ENCODE measurements at places on chromosomes 1 and 21.
A peak's percentile ranks its signal among the peaks of the same experiment; 100 is the strongest.

DNA sequence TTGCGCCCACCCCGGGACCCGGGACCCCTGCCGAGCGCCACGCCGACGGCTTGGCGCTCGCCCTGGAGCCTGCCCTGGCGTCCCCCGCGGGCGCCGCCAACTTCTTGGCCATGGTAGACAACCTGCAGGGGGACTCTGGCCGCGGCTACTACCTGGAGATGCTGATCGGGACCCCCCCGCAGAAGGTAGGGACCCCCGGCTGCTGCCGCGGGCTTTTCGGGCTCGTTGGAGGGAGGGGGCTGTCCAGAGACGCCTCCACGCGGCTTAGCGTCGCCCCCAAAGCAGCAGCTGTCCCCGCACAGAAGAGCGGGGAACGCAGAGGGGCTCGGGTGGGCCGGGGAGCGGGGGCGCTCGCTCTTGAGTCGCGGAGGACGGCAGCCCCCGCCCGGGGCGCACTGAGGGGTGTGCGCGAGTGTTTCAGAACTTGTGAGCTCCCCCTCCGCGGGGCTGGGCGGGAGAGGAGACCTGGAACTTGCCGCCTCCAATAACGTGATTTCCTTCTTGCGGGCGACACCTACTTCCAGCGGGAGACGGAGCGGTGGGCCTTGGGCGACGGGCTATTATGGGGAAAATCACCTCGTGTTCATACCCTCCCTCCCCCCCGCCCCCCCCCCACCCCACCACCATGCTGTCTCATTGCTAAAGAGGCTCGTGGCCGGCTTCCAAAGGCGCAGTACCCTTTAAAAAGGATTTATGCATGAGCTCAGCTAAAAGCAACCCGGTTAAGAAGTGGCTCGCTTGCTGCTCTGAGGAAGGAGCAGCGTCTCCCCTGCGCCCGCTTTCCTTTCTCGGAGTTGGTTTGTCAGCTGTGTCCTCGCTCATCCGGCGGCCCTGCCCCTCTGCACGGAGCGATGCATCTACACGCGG lies 664 bp downstream of the BACE2 start:
- DNase-seq, result peak; percentile 67

- no peak for DNase-seq
These were observed 30.7 kb downstream of the PPP2R5A start for GRCh38 chr1:212315907-212316306.

DNA sequence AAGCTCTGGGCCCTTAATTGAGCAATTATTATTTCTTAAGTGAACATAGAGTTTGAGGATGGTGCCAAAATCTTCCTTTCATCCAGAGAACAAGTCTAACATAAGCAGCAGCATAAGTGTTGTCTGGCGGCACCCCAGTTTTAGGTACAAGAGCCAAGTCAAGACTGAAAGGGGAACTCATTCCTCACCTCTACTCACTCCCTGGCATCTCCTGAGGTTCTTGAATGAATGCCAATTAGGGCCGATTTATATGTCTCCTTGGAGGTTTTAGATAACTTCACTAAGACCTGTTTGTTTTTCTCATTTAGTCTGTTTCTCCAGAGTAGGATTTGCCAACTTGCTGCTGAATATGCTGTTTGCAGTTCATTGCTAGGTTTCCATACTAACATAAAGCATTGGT lies 42.6 kb upstream of the ADGRL2 start:
- no peak for DNase-seq

- no peak for DNase-seq
These were observed 13.8 kb downstream of the CLDN14 start for GRCh38 chr21:36466061-36466511.

DNA sequence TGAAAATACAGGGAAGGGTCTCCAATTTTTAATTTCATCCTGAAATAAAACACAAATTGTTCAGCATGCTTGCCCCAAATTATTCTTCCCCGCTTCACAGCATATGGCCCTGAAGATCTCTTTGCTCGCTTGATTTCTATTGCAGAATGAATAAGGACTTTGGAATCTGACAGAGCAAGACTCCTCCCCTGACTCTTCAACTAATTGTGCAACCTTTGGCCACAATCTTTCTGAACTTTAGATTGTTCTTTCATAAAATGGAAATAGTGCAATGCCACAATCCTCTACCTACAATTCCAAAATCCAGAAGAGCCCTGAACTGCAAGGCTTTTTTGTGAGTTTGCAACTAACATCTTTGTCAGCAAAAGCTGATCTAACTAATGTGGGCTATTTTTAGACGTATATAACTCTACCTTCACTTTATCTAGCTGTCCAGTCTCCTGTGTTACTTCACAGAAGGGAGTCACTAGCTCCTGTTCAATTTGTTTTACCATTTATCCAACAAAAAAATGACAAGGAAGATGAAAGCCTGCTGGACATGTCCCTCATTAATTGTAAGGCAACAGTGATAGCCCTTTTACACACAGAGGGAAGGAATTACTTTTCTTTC lies 13.4 kb downstream of the RNASEL start:
- no peak for DNase-seq

DNA sequence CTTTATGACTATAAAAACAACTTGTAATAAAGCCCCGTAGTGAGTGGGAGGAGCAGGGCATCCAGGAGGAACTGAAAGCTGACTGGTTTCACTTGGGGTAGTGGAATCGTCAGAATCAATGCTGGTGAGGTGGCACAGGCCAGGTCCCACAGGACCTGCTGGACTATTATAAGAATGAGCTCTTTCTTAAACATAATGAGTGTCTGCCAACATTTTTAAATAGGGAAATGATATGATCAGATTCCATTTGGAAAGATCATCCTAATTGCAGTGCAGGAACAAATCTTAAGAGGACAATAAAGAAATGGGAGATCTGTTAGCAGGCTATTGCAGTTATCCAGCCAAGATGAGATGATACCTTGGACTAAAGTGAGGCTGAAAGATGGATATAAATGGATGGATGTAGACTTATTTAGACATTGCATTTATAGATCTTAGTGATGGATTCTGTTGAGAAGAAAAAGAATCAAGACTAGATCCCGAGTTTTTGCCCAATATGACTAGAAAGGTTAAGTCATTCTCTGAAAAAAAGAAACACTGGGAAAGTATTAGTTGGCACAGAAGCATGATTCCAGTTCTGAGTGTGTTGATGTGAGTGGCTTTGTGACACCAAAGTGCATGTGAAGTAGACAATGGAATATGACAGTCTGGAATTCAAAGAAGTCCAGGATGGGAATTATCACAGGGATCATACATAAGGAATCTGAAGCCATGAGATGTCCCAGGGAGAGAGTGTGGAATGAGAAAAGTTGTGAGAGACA lies 153.3 kb upstream of the SGIP1 start:
- DNase-seq, result no peak

DNA sequence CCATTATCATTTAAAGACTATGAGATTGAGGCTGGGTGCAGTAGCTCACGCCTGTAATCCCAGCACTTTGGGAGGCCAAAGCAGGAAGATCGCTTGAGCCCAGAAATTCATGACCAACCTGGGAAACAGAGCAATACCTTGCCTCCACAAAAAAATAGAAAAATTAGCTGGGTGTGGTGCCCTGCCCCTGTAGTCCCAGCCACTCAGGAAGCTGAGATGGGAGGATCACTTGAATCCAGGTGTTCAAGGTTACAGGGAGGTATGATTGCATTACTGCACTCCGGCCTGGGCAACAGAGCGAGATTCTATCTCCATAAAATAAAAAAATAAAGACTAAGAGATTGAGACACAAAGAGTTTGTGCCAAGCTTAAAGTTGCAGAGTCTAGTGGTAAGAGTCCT lies 537.0 kb downstream of the DPYD start:
- DNase-seq, result no peak

DNA sequence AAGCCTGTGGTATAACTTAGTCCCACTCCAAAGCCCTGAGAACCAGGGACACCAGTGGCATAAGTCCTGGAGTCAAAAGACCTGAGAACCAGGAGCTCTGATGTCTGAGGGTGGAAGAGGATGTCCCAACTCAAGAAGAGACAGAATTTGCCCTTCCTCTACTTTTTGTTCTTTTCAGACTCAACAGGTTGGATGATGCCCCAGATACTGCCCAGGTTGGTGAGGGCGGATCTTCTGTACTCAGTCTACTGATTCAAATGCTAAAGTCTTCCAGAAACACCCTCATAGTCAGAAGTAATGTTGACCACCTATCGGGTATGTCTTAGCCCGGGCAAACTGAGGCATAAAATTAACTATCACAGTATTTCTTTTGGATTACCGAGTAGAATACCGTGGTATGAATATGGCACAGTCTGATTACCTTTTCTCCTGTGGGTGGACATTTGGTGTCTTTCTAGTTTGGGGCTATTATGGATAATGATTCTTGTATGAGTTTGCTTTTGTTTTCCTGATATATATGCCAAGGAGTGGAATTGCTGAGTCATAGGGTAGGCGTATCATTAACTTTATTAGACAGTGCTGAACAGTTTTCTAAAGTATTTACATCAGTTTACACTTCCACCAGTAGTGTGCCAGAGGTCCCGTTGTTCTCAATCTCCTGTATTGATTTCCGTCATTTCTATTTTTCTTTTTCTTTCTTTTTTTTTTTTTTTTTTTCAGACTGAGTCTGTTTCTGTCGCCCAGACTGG lies 3.2 kb upstream of the CHAF1B start:
- DNase-seq, result no peak

DNA sequence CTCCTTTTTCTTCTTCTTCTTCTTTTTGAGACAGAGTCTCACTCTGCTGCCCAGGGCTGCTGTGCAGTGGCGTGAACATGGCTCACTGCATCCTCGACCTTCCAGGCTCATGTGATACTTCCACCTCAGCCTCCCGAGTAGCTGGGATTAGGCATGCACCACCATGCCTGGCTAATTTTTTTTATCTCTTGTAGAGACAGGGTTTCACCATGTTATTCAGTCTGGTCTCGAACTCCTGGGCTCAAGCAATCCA lies 13.0 kb upstream of the PADI1 start:
- no peak for DNase-seq

DNA sequence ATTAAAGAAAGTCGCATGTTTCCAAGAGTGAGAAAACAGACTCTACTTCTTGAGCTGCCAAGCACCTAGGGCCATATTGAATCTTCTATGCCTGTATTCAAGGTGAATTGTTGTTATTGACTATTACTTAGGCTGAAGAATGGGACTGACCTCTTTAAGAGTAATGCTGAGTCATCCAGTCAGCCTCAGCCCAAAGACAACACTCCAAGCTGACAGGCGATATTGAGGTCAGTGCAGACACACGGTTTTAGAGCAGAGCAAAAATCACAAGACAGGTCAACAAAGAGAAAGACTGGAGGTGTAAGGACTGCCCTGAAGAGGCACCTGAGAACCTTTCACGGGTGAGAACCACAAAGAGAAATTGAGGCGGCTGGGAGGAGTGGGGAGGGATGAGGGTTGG lies 146.9 kb downstream of the MIS18A start:
- no peak for DNase-seq

GRCh38 chr1:110533230-110533629 lies 14.3 kb upstream of the KCNA10 start:
- no peak for DNase-seq

- DNase-seq, result no peak
These were observed 56.4 kb downstream of the AHCTF1 start for GRCh38 chr1:246875041-246876026.

- DNase-seq, result no peak
These were observed 6.2 kb downstream of the C1orf198 start for GRCh38 chr1:230861970-230862595.

- no peak for DNase-seq
These were observed 116.9 kb downstream of the BEND5 start for GRCh38 chr1:48659801-48660200.

GRCh38 chr1:15963968-15964648 lies 11.8 kb downstream of the ZBTB17 start:
- no peak for DNase-seq

- no peak for DNase-seq
These were observed 105.1 kb downstream of the LRIG2 start for GRCh38 chr1:113178106-113178505.

GRCh38 chr1:2204415-2205190 lies 10.0 kb upstream of the FAAP20 start:
- DNase-seq, result no peak

DNA sequence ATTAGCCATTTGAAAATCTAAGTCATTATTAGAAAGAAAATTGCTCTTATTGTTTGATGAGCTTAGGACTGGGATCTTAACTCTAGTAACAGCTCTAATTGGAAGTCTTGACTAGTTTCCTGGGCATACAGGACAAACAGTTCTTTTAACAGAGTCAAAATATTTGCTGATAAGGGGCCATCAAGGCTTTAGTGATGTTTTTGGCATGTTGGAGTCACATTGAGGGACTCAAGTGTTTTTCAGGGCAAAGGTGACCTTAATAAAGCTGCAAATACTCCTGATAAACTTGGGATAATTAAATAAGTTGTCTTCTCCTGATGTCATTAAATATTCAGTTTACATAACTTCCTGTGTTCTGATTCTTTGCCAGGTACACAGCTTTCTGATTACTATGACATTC lies 6.5 kb upstream of the KRTAP19-7 start:
- DNase-seq, result no peak

- no peak for DNase-seq
These were observed 7.1 kb upstream of the KCNK1 start for GRCh38 chr1:233606813-233607212.

DNA sequence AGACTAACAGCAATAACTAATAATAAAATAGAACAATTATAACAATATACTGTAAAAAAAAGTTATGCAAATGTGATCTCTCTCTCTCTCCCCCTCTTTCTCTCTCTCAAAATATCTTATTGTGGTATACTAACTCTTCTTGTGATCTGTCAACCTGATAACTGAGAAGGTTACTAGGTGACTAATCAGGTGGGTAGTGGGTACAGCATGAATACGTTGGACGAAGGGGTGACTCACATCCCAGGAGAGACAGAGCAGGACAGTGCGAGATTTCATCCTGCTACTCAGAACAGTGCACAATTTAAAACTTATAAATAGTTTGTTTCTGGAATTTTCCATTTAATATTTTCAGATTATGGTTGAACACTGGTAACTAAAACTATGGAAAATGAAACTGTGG lies 257.5 kb downstream of the LRRC40 start:
- DNase-seq, result no peak

- no peak for DNase-seq
These were observed 418.7 kb upstream of the VAMP3 start for GRCh38 chr1:7352364-7352763.

- no peak for DNase-seq
These were observed 85.6 kb downstream of the GREM2 start for GRCh38 chr1:240526312-240526711.

- no peak for DNase-seq
These were observed 25.7 kb downstream of the ZBTB18 start for GRCh38 chr1:244076740-244077139.

DNA sequence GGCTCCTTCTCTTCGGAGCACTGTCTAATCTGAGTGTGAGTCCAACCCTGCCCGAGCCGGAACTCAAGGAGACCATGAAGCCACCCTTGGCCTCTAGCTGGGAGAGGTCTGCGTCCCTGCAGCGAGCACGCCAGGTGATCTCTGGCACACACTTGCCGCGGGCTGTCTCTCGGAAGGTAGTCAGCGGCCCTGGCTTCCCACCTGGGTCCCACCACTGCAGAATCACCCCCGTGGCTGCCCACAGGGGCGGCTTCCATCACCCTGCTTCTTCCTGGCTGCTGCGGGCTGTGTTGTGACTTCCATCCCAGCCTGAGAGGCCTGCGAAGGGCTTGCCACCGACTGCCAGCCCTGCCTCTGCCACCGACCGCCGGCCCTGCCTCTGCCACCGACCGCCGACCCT lies 17.0 kb downstream of the FAAP20 start:
- no peak for DNase-seq

- no peak for DNase-seq
These were observed 17.1 kb downstream of the ATP5PF start for GRCh38 chr21:25717491-25718147.

Data from dorsolateral prefrontal cortex (tissue), 122 donors.